ENCODE measurements at places on chromosomes 2 and 18.

GRCh38 chr2:17877811-17878280 is 621 bp upstream of the KCNS3 start:
- no peak for DNase-seq

DNA sequence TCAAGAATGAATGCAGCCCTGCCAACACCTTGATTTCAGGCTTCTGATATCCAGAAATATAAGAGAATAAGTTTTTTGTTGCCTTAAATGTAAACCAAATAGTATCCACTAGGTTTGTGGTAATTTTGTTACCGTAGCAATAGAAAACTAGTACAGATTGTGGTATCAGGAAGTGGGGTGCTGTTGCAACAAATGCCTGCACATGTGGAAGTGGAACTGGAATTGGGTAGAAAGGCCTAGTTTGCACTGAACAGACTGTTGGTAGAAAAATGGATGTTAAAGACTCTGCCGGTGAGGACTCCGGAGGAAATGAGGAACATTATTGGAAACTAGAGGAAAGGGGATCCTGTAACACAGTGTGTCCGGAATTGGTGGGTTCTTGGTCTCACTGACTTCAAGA is 145.8 kb upstream of the MGAT5 start:
- no peak for DNase-seq

GRCh38 chr18:23912356-23912755 is 102.2 kb upstream of the TTC39C start:
- no peak for DNase-seq

GRCh38 chr2:4673025-4673489 is 969.7 kb downstream of the DCDC2C start:
- peak; percentile 34 for DNase-seq

DNA sequence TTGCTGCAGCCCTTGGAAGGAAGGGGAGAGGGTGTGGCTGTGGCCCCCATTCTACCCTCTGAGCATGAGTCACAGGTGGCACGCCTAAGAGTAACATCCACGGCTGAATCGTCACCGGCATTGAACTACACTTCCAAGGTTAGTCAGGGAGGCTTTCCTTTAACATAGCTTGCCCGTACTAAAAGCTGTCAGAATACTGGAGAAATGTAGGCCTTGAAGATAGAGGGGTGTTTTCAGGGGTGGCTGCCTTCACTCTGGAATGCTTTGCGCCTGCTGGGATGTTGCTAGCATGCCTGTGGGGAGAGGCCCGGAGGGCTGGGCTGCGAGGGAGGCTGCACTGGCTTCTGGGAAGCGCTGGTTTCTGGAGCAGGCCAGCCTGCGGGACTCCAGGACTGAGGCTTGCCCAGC is 333.7 kb downstream of the AGAP1 start:
- no peak for DNase-seq

- no peak for DNase-seq
Observed at GRCh38 chr2:28404086-28404485, 11.4 kb downstream of the FOSL2 start.

DNA sequence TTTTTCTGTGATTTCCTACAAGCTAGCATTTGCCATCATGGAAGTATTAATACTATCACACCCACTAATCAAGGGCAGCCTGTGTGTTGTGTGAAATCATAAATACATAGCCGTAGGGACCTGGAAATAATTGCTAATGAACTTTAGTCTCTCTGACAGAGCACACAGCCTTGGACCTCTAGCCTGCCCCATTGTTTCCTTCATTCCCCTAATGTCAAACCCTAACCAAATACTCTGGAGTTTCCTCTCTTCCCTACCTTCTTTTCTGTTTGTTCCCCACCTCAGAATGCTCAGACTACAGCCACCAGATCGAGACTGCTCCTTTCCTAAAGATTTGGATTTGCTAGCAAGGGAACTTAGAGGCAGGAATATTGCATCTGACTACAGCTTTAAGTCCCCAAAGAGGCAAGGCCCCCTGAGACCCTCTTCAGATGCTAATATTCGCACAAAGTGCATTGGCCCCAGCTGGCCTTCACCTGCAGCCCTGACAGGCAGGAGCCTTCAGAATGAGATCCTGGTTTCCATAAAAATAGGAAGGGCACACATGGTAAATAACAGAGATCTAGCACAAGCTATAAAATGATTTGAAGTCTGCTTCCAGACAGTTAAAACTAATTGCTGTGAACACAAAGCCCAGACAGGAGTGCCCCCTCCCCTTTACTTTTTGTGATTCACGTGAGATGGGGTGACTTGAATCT is 279.2 kb upstream of the DCC start:
- no peak for DNase-seq

- peak; percentile 87 for DNase-seq
Observed at GRCh38 chr2:196601430-196602306, 37.8 kb upstream of the CCDC150 start.

GRCh38 chr2:39755466-39755865 is 23.6 kb downstream of the THUMPD2 start:
- DNase-seq, result no peak

Data from RKO (cell line).